Astrocyte of the spinal cord (primary cell): ENCODE measurements at places on chromosomes 6 and 20.

DNA sequence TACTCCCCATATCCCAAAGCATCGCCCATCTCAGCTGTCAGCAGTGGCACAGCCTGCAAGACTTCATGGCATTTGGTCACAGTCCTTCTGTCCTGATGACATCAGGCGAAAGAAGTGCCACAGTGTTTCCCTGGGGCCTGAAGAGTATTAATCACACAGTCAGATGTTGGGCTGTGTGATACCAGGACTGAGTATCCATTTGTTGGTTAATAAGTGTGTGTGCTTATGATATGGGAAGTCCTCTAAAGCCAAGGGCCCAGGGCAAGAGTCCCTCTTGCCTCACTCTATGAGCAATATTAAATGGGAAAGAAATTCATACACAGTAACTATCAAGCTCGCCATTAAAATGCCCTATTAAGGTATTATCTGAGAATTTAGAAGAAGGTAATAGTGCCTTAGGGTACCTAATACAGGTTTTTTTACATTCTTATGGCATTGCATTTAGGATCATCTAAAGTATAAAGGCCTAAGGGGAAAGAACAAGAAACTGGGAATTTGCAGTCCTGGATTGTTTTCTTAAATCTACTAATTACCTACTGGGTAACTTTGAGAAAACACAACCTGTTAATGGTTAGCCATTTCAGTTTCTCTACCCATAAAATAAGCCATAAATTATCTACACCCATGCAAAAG lies 204.1 kb upstream of the PREP start:
- DNase-seq, result no peak

DNA sequence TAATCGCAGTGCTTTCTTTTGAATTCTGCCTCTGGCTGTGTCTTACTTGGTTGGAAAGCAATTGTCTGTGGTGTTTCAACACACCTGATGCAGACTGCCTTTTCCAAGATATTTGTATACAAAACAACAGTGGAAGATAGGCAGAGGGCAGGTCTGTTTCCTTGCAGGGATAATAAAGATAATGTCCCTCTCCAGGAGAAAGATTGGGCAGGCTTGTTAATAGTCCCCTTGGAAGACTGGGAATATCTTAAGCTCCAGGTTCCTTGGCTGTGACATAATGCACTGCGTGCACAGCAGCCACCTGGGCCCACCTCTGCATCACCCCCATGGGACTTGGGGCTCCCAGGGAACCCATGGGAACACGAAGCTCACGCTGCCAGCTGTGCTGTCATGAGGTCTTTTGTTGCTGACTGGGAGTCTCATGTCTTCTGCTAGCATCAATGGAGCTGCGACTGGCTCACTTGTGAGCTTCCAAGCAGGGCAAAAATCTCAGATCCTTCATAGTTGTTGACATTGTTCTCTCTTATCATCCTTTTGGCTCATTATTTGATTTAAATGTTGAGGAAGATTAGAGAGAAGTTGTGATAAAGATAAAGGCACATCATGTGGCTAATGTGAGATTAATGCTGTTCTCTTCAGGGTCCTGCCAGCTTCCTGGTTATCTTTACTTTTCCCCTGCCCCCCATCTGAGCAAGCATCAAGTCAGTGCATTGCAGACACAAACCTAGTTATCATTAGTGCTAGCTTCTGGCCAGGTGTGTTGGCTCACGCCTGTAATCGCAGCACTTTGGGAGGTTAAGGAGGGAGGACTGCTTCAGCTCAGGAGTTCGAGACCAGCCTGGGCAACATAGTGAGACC lies 107.1 kb upstream of the ASF1A start:
- DNase-seq, result no peak

DNA sequence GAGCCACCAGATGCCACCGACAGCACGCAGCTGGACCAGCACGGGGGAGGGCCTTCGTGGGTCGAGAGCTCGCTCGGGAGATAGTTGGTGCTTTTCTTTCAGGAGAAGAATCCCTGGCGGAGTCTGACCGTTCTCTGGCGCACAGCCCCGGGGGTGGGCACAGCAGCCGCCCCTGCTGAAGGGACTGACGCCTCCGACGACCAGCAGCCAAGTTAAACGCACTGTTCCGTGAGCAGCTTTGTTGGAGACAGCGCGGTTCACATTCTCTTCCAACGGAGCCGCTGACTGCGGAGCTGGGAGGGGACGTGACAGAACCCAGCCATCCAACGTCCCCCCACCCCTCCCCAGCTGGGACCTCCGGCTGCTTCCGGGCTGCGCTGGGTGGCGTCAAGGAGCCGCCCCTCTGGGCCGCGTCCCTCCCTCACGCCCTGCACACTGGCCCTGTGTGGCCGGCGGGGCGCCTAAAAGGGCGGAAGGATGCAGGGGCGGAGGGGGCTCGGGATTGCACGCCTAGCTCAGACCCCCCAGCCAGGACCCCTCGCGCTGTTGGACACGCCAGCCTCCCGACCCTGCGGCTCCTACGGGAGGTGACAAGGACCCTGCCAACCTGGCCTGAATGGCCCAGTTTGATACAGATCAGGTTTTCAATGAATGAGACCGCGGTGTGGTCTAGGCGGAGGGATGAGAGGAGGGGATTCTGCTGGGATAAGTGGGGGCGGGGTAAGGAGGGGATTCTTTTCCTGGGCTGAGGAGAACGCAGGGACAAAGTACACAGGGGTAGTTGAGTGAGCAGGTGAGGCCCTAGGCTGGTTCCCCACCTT lies 36.4 kb upstream of the KHDC1 start:
- DNase-seq, result no peak

DNA sequence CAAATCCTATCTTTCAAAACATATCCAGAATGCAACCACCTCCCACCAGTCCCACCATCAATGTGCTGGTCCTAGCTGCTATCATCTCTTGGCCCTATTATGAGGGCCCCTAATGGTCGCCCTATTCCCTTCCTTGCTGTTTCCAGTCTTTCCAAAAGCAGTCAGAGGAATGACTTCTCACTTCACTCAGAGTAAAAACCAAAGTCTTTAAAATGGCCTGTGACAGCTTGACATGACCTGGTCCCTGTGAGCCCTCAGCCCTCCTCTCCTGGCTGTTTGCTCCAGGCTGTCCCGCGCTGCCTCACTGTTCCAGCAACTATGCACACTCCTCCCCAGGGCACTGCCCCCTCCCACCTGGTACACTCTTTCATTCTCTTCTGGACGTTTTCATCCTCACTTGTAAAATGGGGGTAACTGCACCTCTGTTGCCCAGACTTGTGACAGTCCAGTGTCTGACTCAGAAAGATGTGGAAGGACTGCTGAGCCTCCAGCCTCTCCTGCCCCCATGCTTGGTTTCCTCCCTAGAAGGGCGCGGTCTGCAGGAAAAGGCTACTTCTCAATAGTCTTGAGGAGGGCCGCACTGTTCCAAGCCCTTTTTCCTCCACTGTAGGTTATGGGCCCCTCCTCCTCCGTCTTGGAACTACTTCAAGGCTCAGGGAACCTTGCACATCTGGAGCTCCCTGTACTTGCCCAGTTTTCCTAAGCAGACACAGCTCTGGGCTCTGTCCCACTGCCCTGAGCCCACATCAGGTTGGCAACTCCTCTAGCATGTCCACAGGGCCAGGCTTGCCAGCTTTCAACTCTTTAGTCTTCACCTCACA lies 64.7 kb downstream of the MYH7B start:
- no peak for DNase-seq

- DNase-seq, result no peak
These were observed 5.7 kb downstream of the CDC25B start for GRCh38 chr20:3801846-3802245.

- DNase-seq, result no peak
These were observed 20.1 kb upstream of the HECA start for GRCh38 chr6:139114746-139115145.

- peak; percentile 35 for DNase-seq
These were observed 16.2 kb downstream of the DNAJC5 start for GRCh38 chr20:63911176-63911575.

DNA sequence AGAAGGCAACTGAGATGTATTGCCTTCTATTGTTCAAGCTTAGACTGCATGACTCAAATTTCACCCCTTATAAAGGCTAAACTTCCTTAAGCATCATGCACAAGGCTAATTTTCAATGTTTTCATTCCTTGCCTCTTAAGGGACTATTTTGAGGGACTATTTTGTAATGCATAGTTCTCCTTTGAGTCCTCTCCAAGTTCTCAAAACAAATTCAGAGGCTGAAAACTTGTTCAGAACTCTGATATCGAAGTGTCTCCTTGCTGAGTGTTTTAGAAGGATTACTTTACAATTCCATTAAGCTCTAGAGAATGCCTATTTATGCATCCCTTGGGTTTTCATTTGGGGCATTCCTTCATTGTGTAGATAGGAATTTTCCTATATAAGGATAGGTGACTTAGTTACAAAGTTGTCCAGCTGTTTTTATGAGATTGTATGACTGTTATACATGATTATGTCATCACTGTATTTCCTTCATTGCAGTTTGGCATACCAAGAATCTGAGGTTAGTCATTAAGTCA lies 41.7 kb downstream of the COL19A1 start:
- peak; percentile 35 for DNase-seq

DNA sequence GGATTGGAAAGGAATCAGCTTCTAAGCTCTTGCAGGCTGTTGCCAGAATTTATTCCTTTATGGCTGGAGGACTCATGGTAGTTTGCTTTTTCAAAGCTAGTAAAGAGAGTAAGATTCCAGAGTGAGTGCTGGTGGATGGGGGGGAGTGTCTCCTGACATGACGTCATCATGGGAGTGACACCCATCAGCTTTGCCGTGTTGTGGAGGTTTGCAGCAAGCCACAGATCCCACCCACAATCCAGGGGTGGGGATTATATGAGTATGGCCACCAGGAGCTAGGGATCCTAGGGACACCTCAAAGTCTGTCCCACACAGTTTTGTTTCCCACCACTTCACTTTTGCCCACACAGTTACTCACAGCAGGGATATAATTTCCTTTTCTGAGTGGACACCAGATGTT lies 28.7 kb upstream of the PMEPA1 start:
- no peak for DNase-seq

DNA sequence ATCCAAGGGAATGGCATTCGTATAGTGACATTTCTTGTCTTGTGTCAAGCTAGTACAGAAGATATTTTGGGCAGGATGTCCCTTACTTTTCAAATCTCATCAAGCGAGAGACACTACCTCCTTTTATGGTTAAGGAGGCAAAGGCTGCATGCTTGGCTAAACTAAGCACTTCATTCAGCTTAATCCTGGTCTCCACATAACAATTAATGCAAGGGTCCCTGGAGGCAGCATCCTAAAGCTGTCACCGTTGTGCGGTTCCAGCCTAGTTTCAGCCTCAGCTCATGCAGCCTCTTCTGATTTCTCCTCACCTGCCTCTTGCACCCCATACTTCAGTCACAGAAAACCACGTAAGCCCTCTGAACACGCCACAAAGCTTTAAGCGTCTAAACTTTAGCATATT lies 67.1 kb upstream of the SLC22A23 start:
- DNase-seq, result no peak

DNA sequence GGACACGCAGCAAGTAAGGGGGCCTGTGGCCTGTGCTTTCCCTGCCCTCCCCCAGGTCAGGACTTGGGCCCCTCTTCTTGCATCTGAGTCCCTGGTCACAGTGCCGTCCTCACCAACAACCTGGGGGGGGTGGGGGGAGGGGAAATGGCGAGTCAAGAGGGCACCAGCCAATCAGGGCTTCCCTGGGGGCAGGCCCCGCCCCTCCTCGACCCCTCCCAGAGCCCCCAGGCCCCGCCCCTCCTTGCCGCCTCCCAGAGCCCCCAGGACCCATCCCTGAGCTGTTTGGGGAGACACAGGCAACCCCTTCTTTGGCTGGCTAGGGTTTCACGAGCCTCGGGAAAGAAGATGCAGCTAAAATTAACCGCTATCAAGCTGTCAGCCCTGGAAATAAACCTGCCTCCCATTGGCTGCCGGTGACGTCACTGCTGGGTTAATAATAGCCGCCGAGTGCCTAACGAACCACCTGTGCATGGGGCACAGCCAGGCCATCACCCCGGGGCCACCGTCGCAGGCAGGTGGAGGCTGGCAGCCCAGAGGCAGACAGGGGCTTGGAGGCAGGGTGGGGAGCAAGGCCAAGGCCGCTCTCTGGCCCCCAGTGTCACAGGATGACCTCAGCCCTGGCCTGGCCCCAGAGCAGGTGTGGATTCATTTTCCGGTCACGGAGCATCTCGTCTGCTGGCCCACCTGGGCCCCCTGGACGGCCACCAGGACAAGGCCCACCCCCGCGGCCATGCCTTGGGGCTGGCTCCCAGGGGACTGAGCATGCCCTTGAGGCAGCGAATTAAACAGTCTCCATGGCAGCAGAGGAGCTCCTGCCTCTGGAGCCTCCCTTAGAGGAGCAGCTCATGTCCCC lies 3.2 kb upstream of the EEF1A2 start:
- DNase-seq, result no peak

DNA sequence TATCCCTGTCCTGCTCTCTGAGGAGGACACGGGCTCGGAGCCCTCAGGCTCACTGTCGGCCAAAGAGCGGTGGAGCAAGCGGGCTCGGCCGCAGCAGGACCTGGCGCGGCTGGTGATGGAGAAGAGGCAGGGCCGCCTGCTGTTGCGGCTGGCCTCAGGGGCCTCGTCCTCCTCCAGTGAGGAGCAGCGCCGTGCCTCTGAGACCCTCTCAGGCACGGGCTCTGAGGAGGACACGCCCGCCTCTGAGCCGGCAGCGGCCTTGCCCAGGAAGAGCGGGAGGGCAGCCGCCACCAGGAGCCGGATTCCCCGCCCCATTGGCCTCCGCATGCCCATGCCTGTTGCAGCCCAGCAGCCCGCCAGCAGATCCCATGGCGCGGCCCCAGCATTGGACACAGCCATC lies 14.2 kb upstream of the SLC22A7 start:
- DNase-seq, result no peak

DNA sequence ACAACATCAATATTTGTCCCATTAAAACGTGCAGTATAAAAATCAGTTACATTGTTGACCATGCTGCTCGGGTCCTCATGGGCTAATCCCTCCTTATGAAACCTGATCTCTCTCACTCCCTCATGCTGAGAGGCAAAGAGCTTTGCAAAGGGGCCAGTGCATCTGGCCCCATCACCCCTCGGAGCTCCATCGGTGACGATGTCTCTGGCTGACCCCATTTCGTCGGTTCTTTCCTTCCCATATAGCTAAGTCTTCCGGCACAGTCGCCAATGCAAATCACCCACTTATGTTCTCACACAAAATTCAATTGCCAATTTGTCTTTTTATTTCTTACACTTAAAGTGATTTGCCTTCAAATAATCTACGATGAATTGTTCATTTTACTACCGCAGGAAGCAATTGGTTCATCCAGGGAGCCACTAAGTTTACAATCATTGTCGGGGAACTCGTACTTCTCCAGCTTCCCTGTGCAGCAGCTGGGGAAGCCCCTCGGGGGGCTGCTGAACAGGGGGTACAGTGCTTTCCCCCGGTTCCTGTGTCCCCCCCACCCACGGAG lies 199.8 kb upstream of the CDH4 start:
- no peak for DNase-seq

GRCh38 chr6:83132121-83132520 lies 60.9 kb downstream of the PGM3 start:
- DNase-seq, result no peak

DNA sequence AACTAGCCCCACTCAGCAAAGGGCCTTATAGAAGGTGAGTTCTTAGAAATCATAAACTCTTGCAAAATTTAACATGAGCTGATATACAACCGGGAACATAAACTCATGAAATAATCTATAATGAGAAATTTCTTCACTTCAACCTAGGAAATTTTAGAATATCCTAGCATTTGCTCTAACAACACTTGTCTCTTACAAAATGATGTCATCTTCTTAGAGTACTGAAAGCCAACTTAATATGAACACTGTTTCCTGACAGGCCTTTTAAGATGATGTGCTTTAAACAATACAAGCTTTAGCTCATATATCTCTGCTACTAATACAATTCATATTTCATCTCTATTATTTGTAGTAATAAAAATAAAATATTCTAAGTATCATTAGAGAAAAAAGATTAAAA lies 932 bp downstream of the PACRG start:
- DNase-seq, result no peak

GRCh38 chr20:22568872-22569344 lies 15.5 kb downstream of the FOXA2 start:
- no peak for DNase-seq
